Naive thymus-derived CD4-positive, alpha-beta T cell (primary cell): ENCODE measurements at places on chromosomes 12 and 14. TPM values are rescaled to one million over a fixed set of nuclear protein-coding genes. Genes with fewer than 3 reads are reported as not detected.

GRCh38 chr12:123029550-123029949 lies 49.1 kb downstream of the ARL6IP4 start:
- DNase-seq: no peak

DNA sequence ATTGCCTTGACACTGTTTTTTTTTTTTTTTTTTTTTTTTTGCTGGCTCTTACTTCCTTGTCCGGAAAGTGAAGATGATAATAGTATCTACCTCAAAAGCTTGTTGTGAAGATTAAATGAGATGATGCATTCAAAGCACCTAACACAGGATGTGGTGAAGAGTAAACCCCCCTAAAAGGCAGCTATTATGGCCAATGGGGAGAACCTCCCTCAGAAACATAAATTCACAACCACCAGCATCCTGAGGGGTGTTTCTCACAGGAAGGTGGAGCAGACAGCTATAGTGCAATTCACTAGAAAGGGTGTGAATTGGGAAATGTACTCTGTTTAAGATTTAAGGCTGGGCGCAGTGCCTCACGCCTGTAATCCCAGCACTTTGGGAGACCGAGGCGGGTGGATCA lies 85.4 kb upstream of the CRY1 start:
- DNase-seq: no peak

GRCh38 chr12:3045494-3045893 lies 31.7 kb upstream of the TSPAN9 start:
- no peak for DNase-seq

The TRIM9 gene
- total RNA-seq: 1.7 TPM

DNA sequence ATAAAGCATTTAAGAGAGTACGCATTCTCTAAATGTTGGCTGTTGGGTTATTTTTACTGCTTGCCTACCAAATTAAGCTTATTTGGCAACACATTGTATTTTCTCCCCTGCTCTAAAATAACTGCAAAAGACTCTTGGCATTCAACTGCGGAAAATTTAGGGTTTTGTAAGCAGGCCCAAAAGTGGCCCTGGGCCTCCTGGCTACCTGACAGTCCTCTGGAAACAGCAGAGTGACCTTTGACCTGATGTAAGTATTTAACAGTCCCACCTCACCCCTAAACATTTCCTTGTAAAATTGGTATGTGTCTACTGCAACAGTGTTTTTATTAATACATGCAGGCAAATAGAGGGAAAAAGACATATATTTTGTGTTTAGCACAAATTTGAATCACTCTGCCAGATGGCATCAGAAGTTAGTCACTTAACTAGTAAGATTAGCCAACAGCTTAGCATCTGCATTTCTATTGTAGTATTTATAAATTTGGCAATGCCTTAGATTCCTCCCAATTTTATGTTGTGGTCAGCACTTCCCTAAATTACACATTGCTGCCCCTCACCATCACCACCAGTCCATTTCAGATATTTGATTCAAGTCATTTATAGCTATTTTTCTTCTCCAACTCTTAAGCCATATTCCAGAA lies 11.2 kb downstream of the LLPH start:
- DNase-seq: no peak

The P2RX2 gene
- total RNA-seq: 0.32 TPM

DNA sequence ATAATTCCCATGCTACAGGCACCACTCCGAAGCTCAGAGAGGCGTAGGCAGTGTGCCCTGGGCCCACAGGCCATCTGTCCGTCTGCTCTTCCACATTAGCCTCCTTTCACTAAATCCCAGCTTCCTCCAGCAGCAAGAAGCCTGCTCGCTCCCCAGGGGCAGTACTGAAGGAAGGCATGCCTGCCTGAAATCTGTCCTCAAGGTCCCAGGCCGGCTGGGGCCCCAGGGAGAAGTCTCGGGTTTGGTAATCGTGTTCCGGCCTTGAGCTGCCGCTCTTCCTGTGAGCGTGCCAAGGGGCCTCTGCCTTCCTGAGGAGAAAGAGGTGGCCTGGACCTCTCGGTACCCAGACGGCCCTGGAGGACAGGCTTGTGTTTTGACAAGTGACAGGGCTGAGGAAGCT lies 15.2 kb upstream of the DLK1 start:
- DNase-seq: no peak

DNA sequence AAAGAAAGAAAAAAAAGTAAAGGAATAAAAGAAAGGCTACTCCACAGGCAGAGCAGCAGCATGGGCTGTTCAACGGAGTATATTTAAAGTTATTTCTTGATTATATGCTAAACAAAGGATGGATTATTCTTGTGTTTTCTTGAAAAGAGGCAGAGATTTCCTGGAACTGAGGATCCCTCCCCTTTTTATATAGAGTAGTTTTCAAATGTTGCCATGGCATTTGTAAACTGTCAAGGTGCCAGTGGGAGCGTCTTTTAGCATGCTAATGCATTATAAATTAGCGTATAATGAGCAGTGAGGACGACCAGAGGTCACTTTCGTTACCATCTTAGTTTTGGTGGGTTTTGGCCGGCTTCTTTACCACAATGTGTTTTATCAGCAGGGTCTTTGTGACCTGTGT lies 383.0 kb downstream of the PCNX1 start:
- DNase-seq: no peak

GRCh38 chr14:101891471-101891870 lies 72.9 kb upstream of the DYNC1H1 start:
- DNase-seq: no peak

- peak; percentile 45 for DNase-seq
These were observed 24.3 kb downstream of the CMA1 start for GRCh38 chr14:24483604-24484252.

The SOAT2 gene
- total RNA-seq: 0.69 TPM

DNA sequence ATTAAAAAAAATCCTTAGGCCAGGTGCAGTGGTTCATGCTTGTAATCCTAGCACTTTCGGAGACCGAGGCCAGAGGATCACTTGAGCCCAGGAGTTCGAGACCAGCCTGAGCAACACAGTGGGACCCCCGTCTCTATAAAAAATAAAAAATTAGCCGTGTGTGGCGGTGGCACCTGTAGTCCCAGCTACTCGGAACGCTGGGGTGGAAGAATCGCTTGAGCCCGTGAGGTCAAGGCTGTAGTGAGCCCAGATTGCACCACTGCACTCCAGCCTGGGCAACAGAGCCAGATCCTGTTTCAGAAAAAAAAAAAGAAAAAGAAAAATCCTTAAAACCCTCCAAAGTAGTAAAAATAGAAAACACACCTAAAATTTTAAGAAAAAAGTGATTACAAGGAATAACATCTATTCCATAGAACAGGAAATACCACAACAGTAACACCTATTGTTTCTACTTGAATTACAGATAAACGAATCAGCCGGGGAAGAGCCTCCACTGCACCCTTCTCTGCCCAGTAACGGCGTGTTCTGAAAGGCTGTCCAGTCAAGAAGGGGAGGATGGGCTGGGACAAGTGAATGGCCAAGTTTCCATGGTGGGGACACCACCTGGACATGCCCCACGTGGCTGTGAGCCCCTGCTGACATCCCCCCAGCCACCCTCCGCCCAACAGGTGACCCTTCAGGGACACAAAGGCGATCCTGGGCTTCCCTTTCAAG lies 17.8 kb downstream of the POLE start:
- no peak for DNase-seq

DNA sequence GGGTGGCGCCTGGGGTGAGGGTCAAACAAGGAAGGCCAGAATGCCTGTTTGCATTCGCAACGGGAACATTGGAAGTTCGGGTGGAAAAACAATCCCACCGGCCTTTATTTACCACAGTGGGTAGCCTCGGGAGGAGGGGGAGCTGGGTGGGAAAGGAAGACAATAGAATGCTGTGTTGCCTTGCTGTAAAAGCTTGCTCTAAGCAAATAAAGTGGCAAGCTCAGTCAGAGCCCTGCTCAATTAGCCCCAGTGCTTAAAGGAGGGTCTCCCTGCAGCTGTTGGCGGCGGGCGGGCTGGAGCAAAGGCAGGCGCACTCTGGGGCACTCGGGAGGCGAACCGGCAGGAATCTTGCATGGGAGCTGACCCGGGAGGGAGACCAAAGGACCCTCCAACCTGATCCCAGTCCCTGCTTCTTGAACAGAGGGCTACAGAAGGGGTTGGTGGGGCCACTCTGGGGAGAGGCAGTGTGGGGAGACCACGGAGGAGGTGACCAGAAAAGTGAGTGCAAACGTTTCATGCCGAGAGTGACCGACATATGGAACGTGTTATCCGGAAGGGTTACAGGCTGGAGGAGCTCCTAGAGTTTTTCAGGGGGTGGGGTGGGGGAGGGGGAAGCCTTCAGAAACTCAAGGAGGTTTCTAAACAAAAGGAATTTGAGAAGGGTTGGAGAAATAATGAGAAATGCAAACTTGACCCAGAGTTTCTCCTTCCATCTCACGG lies 48.5 kb downstream of the NTF3 start:
- no peak for DNase-seq

GRCh38 chr12:81626406-81626805 lies 132.7 kb downstream of the PPFIA2 start:
- DNase-seq: no peak

GRCh38 chr14:93799989-93800921 lies 12.0 kb upstream of the PRIMA1 start:
- no peak for DNase-seq
